Right lung (tissue), 10 donors: ENCODE measurements at places on chromosomes 4 and X. TPM values are rescaled to one million over a fixed set of nuclear protein-coding genes. Genes with fewer than 3 reads are reported as not detected.

The CENPVL3 gene
- polyA plus RNA-seq = 0.07 TPM

The RENBP gene
- polyA plus RNA-seq = 5.6 TPM

The EOLA1 gene
- polyA plus RNA-seq = 17.9 TPM

The PABPC1L2A gene
- polyA plus RNA-seq = not detected

The DNAAF6 gene
- 2.1 TPM for polyA plus RNA-seq

The AWAT2 gene
- not detected for polyA plus RNA-seq

The CPLX1 gene
- 0.84 TPM for polyA plus RNA-seq

The WDR19 gene
- polyA plus RNA-seq = 56.9 TPM
